ENCODE measurements at places on chromosomes 1 and 21.
A peak's percentile ranks its signal among the peaks of the same experiment; 100 is the strongest.

- no peak for DNase-seq
Observed at GRCh38 chr1:25673962-25674806, 57.6 kb downstream of the MAN1C1 start.

GRCh38 chr1:198492872-198493271 is 47.6 kb downstream of the ATP6V1G3 start:
- DNase-seq: no peak

GRCh38 chr1:200353232-200353631 is 56.6 kb downstream of the ZNF281 start:
- DNase-seq: no peak

DNA sequence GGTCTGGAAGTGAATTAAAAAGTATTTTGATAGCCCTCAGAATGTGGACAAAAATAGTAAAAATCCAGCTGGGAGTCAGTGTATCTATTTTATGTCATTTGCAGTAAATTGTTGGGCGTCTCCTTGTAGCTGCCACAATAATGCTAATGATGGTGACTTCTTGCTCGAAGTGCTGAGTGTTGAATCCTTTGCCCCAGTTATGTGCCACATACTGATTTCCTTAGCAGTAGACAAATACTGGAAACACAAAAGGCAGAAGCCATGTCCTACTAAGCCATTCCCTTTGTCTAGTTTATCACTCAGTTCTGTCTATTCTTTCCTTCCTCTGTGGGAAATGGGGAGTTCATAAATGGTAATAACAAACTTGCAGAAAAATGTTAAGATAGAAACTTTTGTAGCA is 70.7 kb upstream of the CXADR start:
- no peak for DNase-seq

GRCh38 chr1:63674238-63674864 is 81.1 kb downstream of the PGM1 start:
- no peak for DNase-seq

DNA sequence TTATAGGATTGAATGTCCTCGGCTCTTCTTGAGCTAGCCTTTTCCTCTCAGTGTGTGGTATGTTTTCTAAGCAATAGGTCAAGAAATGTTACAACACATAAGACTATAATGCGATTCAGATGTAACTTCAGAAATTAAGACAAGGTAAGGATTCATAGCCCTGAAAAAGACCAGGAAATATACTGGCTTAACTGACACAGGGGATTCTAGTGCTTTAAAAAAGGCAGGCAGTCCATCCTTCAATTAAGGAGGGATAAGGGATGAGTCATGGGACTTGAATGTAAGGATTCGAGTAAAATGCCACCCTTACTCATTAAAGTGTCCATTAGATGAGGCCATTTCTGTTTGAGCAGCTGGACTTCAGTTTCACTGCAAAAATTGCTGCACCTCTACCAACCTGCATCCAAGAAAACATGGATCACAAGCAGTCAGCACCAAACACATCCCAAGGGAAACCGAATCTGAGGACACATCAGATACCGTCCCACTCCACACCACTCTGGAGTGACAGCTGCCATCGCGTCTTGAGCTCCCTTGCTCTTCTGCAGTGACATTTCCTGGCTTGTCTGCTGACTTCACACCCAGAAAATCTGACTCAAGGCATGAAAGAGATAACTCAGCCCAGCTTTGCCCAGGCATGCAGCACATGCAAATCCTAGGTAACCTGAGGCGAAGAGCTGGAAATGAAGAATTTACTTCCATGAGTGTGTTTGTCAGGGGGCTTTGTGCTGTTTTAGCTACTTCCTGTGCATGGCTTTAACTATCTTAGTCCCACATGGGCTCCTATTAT is 37.8 kb downstream of the NGF start:
- DNase-seq: no peak

- no peak for DNase-seq
Observed at GRCh38 chr1:195744256-195744655, 864.0 kb downstream of the KCNT2 start.

GRCh38 chr1:24463776-24464735 is 38.6 kb upstream of the RCAN3 start:
- DNase-seq: no peak

- DNase-seq: no peak
Observed at GRCh38 chr1:38085666-38086330, 39.2 kb upstream of the POU3F1 start.

- peak; percentile 2 for DNase-seq
Observed at GRCh38 chr1:223248001-223248769, 105.1 kb upstream of the TLR5 start.

- DNase-seq: peak; percentile 18
Observed at GRCh38 chr1:243917177-243917862, 67.3 kb upstream of the AKT3 start.

DNA sequence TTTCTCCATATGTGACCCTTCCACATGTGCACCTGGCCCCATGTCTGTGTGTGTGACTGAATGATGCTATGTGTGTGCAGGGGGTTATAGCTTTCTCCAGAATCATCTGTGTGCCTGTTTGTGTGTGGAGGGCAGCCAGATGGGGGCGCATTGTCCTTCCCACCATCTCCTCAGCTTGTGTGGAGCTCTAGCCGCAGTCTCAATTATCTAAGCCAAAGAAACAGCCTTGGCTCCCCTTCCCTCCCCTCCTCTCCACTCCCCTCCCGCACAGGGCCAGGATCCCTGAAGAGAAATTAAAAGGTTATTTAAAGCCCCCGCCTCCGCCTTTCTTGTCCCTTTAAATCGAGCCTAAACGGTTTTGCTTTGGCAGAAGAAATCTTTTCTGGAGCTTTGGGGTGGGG is 1.8 kb upstream of the DMBX1 start:
- no peak for DNase-seq

DNA sequence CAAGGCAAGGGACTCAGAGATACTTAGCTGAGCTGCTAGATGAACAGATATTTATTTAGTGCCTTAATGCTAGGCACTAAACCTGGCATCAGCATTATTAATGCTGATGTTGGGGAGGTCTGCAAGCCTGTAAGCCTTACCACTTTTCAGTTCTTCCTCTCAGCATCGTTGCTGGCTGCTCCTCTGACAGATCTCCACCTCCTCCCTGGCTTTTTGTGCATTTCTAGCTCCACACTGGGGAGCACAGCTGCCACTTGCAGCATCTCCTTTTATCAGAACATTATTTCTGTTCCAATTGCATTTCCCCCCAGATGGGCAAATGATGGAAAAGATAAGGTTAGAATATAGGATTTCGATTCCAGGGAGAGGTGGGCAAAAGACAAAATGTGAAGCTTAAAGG is 34.8 kb downstream of the CACNA1E start:
- no peak for DNase-seq

DNA sequence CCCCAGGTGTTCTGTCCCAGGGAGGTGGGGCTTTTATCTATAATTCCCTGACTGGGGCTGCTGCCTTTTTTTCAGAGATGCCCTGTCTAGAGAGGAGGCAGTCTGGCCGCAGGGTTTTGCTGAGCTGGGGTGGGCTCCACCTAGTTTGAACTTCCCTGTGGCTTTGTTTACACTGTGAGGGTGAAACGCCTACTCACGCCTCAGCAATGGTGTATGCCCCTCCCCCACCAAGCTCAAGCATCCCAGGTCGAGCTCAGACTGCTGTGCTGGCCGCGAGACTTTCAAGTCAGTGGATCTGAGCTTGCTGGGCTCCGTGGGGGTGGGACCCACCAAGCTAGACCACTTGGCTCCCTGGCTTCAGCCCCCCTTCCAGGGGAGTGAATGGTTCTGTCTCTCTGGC is 124.3 kb downstream of the CENPF start:
- no peak for DNase-seq

GRCh38 chr1:205458777-205459566 is 3.1 kb upstream of the BLACAT1 start:
- peak; percentile 20 for DNase-seq

- no peak for DNase-seq
Observed at GRCh38 chr1:223358826-223359225, 5.2 kb downstream of the SUSD4 start.

DNA sequence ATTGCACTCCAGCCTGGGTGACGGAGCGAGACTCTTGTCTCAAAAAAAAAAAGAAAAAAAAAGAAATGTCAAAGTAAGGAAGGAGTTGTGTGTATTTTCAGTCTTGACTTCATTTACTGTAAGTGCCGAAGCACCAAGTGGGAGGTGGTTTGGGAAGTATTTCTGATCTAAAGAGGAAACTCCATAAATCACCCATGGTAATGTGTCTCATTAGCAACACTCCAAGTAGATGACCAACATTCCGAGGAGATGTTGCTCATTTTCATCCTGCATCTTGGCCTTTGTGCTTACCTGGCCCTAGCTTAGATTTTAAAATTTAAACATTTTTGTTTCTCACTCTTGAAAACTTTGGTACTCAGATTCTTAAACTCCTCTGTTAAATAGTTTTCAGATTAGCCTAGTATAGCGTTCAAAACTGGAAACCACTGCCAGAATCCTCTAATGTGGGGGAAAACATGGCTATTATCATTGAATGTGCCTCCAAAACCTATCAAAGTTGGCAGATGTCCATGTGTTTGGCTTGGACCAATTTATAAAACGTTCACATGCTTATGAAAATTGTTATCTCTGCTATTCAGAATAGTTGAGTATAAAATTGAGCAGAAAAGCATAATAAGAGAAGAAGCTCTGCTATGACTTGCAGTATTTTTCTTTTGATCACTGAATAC is 110.4 kb downstream of the NFIA start:
- no peak for DNase-seq

DNA sequence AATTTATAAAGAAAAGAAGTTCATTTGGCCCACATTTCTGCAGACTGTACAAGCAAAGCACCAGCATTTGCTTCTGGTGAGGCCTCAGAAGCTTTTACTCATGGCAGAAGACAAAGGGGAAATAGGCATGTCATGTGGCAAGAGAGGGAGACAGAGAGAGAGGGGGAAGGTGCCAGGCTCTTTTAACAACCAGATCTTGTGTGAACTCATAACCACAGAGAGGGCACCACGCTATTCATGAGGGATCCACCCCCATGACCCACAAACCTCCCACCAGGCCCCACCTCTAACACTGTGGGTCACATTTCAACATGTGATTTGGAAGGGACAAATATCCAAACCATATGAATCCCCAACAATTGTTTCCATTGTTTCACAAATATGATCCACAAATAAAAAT is 467.9 kb downstream of the SIPA1L2 start:
- DNase-seq: no peak

Data from stimulated activated CD4-positive, alpha-beta T cell treated with anti-CD3 and anti-CD28 coated beads, Interleukin-4, amount 100 ng/mL, for 24 hours (primary cell).